NCI-H2171 treated with DMSO at 0.1 percent for 48 hours (cell line): ENCODE measurements at places on chromosomes 1 and 21.
A peak's percentile ranks its signal among the peaks of the same experiment; 100 is the strongest.

GRCh38 chr1:17797478-17797877, 42.3 kb downstream of the ACTL8 start:
- DNase-seq = no peak

GRCh38 chr1:179875596-179876299, 1.9 kb downstream of the TOR1AIP2 start:
- no peak for DNase-seq

DNA sequence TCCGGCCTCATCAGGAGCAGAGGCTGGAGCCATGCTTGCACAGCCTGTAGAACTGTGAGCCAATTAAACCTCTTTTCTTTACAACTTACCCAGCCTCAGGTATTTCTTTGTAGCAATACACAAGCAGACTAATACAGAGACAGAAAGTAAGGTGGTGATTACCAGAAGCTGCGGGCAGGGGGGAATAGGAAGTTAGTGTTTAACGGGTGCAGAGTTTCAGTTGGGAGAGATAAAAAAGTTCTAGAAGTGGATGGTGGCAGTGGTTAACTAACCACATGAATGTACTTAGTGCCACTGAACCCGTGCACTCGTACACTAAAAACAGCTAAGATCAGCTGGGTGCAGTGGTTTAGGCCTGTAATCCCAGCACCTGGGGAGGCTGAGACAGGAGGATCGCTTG, 80.4 kb upstream of the TARDBP start:
- no peak for DNase-seq

- no peak for DNase-seq
Measured at GRCh38 chr1:233639611-233640010, 25.7 kb downstream of the KCNK1 start.

- no peak for DNase-seq
Measured at GRCh38 chr1:111770916-111771315, 15.2 kb downstream of the DDX20 start.

DNA sequence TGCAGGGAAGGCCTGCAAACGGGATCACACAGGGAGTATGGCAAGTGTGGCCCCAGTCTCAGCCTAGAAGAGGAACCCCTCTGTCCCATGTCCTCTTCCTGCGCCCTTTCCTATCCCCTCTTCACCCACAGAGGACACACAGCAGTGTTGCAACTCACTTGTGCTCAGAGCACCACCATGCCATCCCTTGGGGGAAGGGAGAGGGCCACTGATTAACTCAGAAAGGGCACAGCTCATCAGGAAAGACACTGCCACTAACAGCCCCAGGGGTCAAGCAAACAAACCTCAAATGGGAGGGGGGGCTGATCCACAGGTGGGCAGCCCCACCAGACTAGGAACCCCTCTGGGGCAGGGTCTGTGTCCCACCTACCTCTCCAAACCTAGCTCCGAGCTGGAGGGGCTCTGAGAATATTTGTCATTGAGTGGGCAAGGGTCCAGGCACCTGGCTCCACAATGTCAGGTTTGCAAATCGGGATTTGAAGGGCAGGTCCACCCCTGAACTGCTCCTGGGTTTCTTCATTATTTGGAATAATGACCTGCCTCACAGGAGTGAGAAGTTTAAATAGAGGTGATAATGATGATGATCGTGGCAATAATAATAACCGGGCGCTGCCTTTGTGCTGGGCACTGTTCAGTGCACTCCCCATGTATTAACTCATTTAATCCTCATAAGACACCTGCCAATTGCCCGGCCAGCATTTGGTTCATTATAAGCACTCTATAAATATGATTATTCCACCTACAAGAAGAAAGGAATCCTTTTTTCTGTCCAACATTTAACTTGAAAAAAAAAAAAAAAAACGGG, 1.0 kb downstream of the ALDH4A1 start:
- no peak for DNase-seq

DNA sequence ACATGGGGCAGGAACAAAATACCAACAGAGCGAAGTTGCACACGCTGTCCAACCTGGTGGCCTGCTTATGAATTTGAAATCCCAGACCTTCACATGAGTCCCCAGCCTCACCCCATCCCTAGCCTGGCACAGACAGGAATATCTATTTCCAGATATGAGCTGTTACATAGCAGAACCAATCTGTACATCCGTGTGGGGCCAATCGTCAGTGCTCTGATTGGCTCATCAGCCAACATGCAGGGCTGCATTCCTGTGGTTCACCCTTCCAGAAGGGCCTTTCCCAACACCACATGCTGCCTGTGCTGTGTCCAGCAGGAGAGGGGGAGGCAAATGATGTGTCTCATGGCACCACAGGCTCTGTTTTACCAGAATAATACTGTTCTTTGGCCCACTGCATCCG, 31.3 kb downstream of the CCN1 start:
- no peak for DNase-seq

- DNase-seq = no peak
Measured at GRCh38 chr1:8223526-8223925, 94.4 kb upstream of the SLC45A1 start.

- DNase-seq = peak; percentile 68
Measured at GRCh38 chr1:7046314-7046713, 261.1 kb downstream of the CAMTA1 start.

DNA sequence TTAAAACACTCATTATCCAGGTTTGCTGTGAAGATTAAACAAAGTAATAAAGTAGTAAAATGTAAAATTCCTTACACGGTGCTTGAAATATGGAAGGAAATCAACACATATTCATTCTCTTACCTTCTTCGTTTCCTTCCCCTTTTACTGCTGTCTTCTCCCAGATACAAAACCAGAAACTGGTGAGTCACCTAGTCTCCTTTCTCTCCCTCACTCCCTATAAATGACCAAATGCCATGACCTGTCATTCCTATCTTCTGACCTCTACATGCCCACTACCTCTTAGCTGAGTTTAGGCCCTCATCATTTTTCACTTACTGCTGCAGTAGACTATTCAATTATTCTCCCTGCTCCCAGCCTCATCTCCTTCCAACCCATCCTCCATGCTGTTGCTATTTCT, 4.3 kb upstream of the NR1I3 start:
- no peak for DNase-seq

DNA sequence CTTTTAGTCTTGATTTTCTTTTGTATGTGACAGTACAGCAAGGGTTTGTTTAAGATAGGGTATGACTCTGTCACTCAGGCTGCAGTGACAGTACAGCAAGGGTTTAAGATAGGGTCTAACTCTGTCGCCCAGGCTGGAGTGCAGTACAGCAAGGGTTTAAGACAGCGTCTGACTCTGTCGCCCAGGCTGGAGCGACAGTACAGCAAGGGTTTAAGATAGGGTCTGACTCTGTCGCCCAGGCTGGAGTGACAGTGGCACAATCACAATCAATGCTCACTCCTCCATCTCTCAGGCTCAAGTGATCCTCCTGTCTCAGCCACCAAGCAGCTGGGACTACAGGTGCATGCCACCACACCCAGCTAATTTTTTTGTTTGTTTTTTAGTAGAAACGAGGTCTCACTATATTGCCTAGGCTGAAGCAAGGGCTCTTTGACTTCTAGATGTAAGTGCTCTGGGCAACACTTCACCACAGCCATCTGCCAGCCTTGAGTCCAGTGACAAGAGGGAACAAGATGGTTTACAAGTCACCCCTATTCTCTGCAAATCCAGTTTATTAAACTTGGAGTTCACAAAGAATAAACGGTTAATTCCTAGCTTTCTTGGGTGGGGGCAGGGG, 965 bp upstream of the SH2D5 start:
- DNase-seq = peak; percentile 57

GRCh38 chr1:243471754-243472745, 216.2 kb downstream of the SDCCAG8 start:
- no peak for DNase-seq

DNA sequence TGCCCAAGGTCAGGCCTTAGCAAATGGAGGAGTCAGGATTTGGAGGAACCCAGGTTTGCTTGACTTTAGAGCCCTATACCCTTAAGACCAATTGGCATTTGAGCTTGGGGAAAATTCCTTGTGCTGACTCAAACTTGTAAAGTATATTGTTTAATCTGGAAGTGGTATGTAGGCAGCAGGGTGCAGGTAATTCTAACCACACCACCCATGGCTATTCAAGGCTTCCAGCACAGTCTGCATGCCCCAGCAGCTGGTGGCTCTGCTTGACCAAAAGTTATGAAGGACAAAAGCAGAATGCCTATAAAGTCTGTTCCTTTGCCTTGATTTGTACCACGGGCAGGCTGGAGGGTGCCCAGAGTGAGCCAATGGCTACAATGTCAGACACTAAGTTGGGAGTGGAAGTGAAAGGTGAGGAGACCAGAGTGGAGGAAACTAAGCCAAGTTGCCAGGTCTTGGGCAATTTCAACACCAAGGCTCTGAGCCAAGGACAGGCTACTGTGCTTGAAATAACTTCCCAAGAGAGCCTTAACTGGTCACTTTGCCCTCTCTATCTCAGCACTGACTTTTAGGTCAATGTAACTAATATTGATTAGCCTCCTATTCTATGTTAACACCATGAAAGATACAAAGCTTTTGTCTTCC, 4.7 kb upstream of the G0S2 start:
- no peak for DNase-seq

DNA sequence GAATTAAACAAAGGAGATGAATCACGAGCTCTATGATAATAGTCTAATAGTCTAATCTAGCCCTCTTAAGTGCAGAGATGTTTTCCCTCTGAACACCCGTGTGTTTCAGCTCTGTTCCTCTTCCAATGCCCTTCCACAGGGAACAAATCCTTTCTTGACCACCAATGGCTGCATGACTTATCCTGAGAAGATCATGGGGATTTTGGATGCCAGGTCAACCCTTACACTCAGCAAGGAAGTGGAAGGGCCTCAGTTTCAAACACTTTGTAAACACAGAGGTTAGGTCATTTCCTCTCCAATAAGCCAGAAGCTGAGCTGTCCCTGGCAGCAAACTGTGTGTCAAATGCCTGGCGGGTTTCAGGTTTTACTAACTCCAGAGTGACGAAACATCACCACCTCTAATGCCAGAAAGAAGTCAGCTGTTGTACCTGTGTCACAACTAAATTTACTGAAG, 200.0 kb downstream of the GABPA start:
- DNase-seq = no peak

DNA sequence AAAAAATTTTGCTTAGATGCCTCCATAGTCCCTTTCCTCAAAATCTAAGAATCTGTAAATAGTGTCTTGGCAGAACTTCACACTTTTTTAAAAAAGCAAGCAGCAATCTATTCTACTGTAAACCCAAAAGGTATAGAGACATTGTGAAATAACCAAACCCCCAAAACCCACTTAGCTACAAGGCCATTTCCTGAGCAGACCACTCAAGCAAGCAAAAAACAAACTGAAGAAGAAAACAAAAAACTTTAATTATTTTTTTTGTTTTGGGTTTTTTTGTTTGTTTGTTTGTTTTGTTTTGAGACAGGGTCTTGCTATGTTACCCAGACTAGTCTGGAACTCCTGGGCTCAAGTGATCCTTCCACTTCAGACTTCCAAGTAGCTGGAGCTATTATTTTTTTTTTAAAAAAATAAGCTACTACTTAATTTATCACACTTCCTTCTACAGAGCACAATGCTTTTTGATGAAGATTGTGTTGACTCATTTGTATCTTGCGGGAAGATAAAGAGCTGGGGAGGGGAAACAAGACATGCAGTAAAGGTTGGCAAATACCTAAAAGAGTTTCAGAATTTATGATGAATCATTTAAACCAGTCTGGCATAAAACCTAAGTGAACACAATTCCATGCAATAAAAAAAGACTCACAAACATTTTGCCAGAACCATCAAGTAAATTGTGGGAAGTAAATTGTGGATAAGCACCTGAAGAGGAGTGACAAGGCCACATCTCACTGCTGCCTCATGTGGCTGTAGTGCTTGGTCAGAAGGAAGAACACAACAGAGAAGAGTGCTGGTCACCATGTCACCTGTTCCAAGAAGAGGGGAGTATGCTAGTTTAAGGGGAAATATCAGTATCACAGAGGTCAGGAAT, 2.7 kb upstream of the PTPN22 start:
- DNase-seq = peak; percentile 23

DNA sequence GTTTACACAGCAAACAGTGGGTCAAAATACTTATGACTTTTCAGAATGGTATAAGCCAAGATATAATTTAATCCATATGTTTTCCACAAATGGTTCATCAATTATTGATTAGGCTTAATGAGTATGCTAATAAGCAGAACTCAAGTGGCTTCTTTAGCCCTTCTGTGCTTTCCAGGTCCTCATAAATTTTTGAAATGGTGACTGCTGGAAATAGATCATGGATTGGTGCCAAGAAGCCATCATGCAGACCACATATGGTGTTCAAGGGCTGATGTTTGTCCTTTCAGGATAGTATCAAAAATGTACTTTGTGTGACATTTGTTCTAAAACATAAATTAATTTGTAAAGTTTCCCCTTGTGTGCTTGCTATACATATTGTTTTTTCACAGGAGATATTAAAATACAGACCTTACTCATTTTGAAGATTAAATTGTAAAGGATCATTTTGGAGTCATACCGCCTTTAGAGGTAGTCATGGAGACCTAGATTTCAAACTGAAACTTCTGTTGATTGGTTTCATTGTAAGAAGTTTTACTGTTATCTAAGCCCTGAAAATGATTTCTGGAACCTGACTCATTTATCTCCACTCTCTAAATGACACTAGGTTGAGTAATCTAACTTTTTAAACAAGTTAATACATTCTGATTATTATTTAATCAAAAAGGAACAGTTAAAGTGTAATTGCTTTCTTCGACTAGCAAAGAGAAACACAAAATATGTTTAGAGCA, 507.9 kb downstream of the PLA2G4A start:
- DNase-seq = peak; percentile 65

GRCh38 chr1:30477588-30477987, 245.8 kb downstream of the MATN1 start:
- DNase-seq = no peak

- peak; percentile 24 for DNase-seq
Measured at GRCh38 chr1:31199236-31199790, 40.4 kb downstream of the NKAIN1 start.

DNA sequence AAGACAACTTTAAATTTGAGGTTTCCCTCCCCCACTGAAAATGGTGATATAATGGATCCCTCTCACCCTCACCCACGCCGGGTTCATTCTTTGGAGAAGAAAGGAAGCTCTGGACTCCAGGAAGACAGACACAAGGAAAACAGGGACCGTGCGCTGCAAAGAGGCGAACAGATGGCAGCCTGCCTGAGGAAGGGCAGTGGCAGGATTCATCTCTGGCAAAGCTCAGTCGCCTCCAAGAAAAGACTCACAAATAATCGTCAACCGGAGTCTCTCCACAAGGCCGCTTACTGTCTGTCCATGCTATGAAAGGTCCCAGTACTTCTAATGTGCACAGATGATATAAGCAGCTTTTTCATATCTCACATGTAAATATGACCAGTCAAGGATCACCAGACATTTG, 110.3 kb downstream of the TIAM1 start:
- peak; percentile 22 for DNase-seq
